Activated CD4-positive, alpha-beta T cell treated with anti-CD3 and anti-CD28 coated beads for 1 hour (primary cell): ENCODE measurements at places on chromosomes 1 and 21.
A peak's percentile ranks its signal among the peaks of the same experiment; 100 is the strongest.

DNA sequence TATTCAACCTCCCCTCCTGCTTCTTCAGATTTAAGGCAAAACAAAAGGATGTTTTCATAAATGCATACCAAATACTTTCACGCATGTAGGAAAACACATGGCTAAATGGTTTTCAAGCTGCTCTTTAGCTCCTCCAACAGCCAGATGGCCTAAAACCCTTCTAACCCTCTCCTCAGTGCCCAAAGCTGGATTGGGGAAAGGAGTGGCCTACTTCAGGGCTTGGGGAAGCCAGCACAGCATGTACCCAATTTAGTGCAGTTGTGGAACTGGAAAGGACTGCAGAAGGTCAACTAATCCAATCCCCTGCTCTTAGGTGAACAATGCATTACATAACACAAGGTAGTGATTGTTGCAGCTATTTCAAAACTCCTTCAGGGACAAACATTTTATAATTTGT, 9.3 kb downstream of the F5 start:
- DNase-seq, result no peak

DNA sequence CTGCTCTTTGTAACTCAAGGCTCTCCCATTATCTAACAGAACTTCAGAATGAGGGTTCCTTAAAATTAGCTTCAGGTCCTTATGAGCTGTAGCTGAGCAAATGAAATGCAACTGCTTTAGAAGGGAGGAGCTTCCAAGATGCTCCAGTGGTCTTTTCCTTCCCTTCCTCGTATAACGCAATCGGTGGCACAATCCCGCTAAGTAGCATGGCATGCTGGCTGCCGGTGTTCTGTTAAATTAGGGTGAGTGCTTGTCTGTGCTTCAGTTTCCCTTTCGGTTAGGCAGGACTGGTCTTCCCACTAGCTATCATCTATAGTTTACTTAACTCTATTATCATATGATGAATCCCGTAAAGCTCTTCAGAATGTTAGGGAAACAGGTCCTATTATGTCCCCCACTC, 917 bp downstream of the KIAA0040 start:
- no peak for DNase-seq

- no peak for DNase-seq
Observed at GRCh38 chr1:209627027-209627731, 25.0 kb downstream of the LAMB3 start.

DNA sequence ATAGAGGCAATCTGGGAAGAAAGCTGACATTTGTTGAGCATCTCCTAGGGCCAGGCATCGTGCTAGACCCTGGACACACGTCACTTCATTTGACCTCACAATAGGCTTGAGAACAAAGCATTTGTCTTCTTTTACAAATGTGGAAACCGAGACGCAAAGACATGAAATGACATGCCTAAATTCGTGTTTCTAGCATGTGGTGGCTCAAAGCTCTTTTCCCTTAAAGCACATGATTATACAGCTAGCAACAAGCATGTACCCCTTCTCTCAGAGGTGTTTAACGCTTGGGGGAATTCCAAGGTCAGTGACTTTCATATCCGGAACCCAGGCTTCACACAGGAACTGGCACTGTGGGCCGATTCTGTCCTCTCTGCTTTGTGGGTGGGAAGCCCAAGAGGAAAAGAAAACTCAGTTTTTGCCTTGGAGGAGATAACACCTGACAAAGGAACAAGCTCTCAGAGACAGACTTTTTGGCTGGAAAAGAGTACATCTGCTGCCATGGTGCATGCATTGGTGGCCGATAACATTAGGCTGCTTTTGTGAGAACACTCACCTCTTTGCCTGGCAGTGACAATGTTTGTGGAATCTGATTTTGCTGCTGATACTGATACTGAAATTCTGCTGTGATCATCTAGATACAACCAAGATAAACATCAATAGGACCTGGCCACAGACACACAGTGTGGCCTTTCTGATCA, 15.4 kb upstream of the CD2 start:
- DNase-seq, result peak; percentile 45

DNA sequence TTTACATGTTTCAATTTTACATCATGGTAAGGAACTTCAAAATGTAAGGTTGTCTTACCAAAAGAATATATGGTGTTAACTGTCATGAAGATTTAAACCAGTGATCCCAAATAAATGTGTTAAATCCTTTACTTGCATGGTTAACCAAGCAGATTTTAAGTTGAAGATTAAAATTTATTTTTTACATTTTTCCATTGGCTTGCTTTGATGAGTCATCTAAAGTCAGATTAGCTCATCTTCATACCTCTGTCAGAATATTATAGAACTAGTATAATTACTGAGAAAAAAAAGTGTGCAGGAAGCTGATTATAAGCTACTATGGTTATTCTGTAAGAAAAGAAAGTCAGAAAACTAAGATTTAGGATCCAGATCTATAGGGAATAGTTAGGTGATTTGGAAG, 95.3 kb upstream of the DPH5 start:
- no peak for DNase-seq

GRCh38 chr1:26536521-26536920, 7.0 kb downstream of the RPS6KA1 start:
- DNase-seq, result no peak

GRCh38 chr21:16570171-16570570, 840.4 kb downstream of the USP25 start:
- DNase-seq, result no peak

DNA sequence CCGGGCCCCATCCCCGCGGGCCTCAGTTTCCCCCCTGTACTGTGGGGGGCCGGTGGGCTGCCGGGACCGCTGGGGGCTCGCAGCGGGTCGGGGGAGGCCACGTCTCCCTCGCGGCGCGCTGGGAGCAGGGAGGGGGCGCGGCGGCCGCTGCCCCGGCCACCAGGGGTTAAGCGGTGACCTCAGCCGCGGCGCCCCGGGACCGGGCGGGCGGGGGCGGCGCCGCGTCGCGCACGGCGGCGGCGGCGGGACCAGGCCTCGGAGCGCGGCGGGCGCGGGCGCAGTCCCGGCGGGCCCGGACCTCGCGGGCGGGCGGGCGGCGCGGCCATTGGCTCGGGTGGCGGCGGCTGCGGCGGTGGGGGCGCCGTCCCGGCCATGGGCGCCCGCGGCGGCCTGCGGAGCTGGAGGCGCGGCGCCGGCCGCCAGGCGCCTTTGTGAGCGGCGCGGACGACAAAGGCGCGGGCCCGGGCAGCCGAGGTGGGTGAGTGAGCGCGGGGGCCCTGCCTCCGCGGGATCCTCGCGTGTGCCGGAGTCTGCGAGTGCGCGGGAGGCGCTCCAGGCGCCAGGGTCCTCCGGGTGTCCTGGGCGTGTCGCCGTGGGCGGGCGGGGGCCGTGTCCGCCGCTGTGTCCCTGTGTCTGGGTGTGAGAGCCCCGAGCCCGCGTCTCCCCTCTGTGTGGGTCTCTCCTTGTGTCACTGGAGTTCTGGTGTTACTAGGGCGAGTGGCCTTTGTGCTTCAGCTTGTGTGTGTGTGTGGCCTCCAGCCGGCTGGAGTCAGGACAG, at the start of gene ARHGEF10L:
TSS of gene ARHGEF10L (plus strand) at position 222 of the 778 bp plus-strand sequence. CDS start 40,898 bp downstream, outside the sequence.
- no peak for DNase-seq

DNA sequence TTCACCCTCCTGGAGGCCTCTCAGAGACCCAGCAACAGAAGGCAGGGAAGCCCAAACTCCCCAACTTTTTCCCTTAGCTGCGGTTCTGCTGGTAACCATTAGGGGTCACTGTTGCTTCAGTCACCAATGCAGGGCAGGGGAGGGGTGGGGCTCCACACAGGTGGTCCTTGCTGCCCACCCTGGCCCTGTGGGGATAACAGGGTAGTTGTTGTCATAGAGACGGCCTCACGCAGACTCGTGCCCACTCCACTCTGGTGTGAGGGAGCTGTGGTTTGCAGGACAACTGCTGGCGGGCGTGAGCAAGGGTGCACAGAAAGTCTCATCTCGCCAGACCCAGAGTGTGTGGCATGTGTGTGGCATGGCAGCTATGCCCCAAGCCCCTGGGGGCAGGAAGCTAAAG, 19.9 kb downstream of the INSRR start:
- DNase-seq, result no peak

- no peak for DNase-seq
Observed at GRCh38 chr1:31799196-31799894, 16.5 kb downstream of the SPOCD1 start.

DNA sequence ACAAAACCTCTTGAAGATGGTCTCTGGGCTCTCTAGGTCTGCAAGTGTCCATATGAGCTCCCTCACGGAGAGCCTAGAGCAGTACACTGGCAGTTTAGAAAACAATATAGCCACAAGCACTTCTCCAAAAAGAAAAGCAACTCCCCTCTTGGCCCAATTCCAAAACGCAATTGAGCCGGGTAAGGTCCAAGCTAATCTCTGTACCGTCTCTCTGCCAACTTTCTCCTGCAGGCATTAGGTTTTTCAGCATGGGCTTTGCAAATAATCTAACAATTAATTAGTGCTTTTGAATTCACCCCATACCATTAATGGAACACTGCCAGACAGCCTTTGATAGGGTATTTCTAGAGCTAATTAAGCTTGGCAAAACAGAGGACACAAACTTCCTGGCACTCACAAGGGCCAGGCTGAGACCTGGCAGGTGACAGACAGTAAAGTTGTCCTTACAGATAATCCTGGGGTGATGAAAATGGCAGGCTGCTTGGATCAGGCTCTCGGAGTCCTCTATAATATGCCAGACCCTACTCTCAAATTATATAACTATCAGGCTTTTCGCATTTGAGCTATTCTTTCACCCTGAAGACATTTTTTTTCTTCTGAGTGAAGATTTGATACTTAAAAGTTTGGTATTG, 39.8 kb downstream of the TGFBR3 start:
- DNase-seq, result no peak

DNA sequence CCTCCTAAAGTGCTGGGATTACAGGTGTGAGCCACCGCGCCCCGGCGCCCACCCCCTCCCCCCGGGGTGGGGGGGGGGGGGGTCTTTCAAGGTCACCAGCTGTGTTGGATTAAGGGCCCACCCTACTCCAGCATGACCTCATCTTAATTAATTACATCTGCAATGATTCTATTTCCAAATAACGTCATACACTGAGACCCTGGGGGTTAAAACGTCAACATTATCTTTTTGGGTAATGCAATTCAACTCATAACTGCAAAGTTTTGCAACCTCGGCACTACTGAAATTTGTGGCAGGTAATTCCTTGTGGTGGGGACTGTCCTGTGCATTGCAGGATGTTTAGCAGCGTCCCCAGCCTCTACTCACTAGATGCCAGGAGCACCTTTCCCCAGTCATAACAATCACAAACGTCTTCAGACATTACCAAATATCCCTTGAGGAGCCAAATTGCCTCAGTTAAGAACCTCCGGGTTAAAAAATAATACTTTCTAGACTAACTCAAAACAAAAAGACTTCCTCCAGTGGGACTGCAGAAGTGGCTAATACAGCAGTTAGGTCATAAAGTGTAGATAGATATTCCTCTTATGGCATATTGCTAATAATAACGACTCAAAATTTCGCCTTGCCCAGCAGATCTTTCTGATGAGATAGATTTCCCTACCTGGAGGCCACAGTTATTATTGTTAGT, 233.0 kb upstream of the KAZN start:
- no peak for DNase-seq

DNA sequence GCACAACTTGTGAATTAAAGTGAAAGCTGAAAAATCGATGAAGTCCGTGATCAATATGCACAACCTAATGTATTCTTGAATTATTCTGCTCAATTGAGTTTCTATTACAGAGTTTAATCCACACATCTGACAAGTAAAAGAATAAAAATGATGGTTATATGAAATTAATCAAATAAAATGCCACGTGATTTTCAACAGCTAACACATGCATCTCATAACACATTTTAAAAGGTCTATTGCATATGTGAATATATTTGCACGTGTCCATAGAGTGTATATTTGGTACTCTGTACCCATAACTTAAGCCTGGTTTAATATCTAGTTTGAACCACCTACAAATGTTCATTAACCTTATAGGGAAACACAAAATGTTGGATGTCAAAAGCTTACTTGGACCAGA, 266.2 kb downstream of the NTNG1 start:
- no peak for DNase-seq

GRCh38 chr1:161676958-161677689, 14.2 kb downstream of the FCGR2B start:
- DNase-seq, result no peak

GRCh38 chr21:38424305-38425019, 73.8 kb downstream of the ERG start:
- DNase-seq, result no peak

DNA sequence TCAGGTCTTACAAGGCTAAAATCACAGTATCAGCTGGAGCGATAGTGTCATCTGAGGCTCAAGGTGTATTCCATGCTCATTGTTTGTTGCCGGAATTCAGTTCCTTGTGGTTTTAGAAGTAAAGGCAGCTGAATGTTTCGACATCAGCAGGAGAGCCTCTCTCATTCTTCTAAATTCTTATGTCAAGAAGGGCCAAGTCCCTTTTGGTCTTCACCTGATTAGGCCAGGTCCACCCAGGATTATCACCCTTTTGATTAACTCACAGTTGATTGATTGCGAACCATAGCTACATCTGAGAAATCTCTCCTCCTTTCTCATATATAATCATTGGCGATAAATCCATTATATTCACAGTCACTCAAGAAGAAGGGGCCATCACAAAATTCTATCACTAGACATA, 806.7 kb upstream of the PRMT6 start:
- no peak for DNase-seq

- DNase-seq, result no peak
Observed at GRCh38 chr1:93621246-93621645, 60.4 kb downstream of the BCAR3 start.

DNA sequence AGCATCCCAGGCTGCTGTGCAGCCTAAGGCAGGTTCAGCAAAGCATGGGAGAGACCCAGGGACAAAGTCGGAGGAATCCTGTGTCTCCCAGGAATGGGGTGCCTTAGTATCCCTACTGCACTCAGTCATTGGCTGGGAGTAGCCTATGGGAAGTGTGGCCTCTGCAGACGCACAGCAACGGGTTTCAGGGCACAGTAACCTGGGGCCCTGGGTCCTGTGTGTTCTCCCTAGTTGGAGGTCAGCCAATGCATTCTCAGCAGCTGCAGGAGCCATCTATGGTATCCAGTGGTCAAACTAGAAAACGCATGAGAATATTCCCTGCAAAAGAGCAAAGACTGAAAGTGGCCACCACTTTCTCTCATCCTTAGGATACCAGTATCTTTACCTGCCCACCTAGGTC, 13.7 kb upstream of the C1orf21 start:
- no peak for DNase-seq

DNA sequence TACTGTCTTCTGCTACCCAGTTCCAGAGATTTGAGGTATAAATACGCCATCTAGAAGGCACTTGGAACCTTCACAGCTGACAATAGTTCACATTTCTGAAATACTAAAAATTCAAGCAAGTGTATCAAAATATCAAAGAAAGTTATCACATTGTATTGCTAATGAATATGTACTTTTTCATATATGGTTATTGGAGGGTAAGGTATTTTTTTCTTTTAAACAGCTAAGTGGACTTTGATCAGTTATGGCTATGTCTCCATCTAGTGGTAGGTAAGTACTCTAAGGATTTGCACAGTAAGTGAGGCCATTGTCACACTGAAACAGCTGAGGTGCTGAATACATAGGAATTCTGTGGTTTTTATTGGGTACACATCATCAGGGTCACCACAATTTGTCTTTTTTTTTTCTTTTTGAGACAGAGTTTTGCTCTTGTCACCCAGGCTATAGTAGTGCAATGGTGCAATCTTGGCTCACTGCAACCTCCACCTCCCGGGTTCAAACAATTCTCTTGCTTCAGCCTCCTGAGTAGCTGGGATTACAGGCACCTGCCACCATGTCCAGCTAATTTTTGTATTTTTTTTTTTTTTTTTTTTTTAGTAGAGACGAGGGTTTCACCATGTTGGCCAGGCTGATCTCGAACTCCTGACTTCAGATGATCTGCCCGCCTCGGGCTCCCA, 49.1 kb upstream of the CR2 start:
- DNase-seq, result no peak

- DNase-seq, result no peak
Observed at GRCh38 chr1:244759158-244759557, 76.3 kb upstream of the COX20 start.
